ENCODE measurements at places on chromosomes 12 and 14. TPM values are rescaled to one million over a fixed set of nuclear protein-coding genes. Genes with fewer than 3 reads are reported as not detected.

- DNase-seq = no peak
Measured at GRCh38 chr12:123958876-123959275, 13.8 kb downstream of the CCDC92 start.

- peak; percentile 39 for DNase-seq
Measured at GRCh38 chr12:8890313-8891085, 23.8 kb upstream of the PHC1 start.

- no peak for DNase-seq
Measured at GRCh38 chr14:29652571-29652970, 275.1 kb downstream of the PRKD1 start.

GRCh38 chr14:101808020-101808641 is 46.6 kb downstream of the PPP2R5C start:
- no peak for DNase-seq

DNA sequence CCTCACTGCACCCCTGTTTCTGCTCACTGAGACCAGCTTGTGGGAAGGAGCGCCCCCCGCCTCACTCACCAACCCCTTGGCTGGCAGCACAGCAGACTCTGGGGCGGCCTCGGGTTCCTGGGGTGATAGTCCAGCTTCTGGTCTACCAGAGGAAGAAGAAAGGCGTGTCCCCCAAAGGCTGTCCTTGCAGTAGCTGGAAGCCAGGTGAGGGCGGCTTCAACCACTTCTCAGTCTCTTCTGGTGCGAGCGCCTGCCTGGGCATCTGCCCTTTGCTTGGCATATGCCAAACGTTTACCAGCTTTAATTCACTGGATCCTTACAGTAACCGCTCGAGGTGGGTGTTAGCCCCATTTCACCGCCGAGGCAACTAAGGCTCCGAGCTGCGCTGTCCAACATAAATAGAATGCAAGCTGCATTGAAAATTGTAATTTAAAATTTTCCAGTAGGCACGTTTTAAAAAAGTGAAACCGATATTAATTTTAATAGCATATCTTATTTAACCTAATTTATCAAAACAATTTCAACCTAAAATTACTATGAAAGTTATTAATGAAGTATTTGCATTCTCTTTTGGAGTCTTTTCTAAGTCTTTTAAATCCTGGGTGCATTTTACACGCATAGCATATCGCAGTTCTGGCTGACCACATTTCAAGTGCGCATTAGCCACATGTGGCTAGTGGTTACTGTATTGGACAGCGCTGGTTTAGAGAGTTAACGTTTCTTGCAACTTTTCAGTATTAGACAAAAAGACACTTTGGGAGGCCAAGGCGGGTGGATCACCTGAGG is 872 bp downstream of the FAM177A1 start:
- no peak for DNase-seq

DNA sequence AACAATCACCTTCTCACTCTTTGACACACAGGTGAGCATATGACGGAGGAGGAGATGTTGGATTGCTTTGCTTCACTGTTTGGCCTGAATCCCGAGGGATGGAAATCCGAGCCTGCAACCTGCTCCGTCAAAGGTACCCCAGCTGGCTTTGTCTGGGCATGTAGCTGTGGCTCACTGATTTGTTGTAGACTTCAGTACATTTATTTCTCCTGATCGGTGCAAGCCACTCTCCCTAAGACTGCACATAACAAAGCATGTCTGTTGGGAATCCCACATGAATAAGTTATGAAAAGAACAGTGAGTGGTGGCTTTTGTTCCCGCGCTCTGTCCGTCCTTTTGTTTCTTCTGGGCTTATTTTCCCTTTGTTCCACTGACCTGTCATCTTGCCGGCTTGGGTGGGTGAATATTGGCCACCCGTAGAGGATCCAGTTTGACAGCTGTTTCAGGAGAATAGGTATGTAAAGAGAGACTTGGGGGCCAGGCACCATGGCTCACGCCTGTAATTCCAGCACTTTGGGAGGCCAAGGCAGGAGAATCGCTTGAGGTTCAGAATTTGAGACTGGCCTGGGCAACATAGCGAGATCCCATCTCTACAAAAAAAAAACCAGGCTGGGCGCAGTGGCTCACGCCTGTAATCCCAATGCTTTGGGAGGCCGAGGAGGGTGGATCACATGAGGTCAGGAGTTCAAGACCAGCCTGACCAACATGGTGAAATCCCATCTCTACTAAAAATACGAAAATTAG is 20.0 kb upstream of the BCL7A start:
- no peak for DNase-seq

GRCh38 chr14:98925354-98926040 is 346.5 kb downstream of the BCL11B start:
- no peak for DNase-seq

DNA sequence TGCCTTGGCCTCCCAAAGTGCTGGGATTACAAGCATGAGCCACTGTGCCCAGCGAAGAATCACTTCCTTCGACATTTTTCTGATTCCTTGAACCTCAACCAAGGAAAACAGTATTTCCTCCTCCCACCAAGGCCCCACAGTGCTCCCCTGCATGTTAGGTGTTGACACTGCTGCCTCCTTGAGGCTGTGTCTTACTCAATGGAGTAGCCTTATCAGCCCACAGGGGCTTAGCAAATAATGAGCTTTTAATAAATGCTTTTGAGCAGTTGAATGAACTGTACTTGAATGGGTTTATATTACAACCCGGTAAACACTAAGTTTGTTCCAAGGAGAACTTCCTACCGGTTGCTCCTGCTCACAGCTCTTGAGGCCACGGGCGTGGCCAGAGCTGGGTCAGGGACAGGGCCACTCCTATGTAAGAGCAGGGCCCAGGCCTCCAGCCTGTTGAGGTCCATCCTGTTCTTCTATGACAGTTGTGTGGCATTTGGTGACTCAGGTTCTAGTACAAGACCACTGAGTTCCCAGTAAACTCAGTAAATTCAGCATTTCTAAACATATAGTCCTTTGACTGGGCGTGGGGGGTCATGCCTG is 36.8 kb upstream of the TUBA1A start:
- DNase-seq = no peak

DNA sequence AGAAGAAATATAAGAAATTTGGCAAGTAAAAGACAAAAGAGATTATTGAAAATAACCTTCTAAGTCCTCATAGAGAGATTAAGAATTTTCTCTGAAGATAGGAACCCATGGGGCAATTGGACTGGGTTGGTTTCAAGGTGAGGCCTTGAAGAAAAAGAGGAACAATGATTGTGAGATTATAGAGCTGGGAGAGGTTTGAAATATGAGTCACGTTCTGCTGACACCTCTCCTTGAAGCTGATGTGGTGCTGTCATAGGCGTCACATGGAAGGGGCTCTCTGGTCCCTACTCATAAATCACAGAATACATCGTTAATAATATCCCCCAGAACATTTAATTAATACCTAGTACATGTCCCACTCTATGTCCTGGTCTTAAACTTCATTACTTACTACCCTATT is 227.6 kb upstream of the PDE3A start:
- no peak for DNase-seq

DNA sequence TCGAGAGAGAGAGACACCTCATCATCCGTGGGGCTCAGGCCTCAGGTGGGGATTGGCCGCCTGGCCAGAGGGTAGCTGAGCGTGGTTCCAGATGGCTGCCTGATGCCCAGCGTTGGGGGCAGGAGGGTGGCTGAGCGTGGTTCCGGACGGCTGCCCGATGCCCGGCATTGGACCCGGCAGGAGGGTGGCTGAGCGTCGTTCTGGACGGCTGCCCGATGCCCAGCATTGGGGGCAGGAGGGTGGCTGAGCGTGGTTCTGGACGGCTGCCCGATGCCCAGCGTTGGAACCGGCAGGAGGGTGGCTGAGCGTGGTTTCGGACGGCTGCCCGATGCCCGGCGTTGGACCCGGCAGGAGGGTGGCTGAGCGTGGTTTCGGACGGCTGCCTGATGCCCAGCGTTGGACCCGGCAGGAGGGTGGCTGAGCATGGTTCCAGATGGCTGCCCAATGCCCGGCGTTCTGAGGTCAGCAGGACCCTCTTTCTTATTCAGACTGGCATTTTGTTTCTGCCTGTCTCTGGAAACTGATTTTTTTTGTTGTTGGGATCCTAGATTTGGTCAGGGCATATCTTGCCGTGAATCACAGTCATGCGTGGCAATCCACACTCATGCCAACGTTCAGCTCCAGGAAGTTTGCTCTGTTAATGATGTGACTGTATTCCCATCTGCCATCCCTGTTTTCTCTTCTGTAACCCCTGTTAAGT is 40.7 kb downstream of the GALNT9 start:
- DNase-seq = peak; percentile 26

DNA sequence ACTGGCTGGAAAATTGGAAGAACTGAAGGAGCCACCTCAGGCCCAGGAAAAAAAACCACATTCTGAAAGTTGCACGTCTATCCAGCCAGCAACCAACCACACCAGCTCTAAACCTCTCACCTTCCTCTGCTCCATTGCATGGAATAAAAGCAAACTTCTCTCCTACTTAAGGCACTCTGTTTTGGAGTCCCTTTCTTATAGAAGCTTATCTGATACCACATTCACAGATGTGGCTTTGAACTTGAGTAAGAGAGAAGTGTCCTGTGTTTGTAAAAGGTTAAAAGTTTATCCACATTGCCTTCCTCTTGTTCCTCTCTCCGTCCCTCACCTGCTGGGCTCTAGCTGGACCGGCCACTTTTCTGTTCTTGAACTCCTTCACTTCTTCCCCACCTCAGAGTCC is 99.6 kb upstream of the PLXNC1 start:
- DNase-seq = no peak

DNA sequence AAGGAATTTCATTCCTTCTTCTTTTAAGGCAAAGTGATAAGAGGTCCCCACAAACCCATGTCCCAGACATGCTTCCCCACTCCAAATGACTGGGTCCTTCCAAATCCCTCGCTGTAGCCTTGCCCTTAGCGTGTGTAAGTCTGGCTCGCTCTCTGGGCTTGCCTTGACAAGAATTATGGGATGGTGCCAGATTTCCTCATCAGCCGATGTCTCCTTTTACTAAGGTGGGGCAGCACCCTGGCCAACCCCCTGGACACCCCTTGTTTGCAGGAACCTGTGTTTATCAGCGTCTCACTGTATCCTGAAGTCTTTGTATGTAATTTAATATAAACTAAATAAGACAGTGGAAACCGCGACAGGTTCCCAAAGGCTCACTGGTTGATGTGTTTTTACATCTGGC is 493.3 kb downstream of the EGLN3 start:
- DNase-seq = no peak

DNA sequence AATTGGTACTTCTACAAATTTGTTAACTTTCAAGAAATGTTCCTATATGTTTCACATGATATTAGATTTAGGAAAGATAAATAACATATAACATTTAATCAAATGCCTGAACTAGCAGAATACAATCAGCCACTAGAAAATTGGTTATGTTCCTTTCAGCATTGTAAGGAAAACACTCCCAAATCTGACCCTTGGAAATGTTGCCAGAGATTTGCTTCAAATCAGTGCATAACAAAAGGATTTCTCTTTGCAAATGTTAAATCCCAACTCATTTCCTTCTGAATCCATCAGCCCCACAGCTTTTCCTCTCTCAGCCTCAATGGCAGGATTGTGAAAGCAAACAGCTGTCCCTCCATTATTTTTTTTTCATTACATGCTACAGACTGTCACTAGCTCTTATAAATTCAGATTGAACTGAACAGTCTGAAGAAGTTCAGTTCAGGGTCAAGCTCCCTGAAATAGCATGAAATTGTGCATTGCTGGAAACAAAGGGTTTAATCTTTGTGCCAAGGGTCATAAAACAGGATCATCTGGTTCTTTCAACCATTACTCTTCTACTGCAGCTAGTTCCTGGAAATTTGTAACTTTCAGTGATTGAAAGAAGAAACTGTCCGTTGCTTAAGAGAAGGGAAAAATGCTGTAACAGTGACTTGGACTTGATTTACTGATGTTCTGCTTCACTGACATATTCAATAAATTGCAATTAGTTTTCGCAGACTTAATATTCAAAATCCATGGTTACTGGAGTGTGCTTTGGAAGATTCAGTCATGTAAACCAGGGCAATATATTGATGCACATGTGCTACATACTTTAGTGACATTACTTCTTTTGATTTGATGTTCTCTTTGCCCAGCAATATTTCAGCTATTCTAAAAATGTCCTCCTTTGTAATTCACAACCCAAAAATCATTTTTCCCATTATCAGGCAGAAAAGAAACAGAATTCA is 246.4 kb downstream of the RPL10L start:
- no peak for DNase-seq

DNA sequence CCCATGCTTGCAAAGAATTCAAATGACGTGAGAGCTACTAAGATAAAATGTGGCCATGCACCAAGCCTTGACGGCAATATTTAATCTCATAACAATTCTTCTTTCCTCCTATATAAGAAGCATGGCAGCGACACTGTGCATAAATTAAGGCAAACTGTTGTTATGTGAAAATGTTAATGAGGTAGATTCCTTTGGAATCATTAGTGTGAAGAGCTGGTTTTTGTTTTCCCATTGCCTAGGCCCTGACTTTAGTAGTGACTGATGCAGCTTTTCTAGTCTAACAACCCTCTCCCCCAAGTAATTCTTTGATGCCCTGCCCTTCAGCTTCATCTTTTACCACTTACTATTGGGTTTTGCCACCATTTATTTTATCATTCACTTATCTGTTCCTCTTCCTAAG is 10.6 kb upstream of the PSEN1 start:
- no peak for DNase-seq

- no peak for DNase-seq
Measured at GRCh38 chr12:30585877-30586276, 109.8 kb downstream of the IPO8 start.

Gene BCL7A
- polyA plus RNA-seq = 14.4 TPM

Gene PRB4
- not detected for polyA plus RNA-seq

Gene CLEC7A
- polyA plus RNA-seq = 1.1 TPM

Gene ALKBH1
- polyA plus RNA-seq = 11.4 TPM

Gene PLD4
- not detected for polyA plus RNA-seq

Gene SLC25A47
- not detected for polyA plus RNA-seq

Gene AGAP2
- polyA plus RNA-seq = 3.9 TPM

Gene GUCY2C
- not detected for polyA plus RNA-seq

Gene CISTR
- polyA plus RNA-seq = 0.24 TPM
